ENCODE measurements at places on chromosomes 6 and 20.

DNA sequence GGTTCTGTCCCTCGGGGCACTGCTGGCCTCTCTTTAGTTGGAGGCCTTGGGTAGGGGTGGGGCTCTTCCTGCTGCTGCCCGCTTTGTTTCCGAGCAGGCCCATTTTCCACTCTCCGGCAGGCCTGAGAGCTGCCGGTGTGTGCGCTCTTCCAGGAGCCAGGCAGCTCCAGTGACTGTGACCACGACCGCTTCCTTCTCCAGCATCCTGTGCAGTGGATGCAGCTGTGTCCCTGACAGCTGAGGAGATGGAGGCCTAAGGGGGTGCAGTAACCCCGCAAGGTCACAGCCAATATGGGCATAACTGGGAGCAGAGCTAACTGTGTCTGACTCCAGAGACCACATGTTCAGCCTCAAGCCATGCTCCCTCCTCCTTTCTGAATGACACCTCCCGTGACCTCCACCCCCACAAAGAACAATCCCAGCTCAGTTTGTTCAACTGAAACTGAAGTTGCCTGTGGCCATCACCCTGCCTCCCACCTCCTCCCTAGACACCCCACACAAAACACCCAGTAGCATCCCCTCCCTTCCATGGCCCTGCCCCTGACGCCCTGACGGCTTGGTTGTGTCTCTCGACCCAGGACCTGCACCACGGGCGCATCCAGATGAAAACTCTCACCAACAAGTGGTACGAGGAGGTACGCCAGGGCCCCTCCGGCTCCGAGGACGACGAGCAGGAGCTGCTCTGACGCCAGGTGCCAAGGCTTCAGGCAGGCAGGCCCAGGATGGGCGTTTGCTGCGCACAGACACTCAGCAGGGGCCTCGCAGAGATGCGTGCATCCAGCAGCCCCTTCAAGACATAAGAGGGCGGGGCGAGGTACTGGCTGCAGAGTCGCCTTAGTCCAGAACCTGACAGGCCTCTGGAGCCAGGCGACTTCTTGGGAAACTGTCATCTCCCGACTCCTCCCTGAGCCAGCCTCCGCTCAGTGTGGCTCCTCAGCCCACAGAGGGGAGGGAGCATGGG is 27.8 kb downstream of the SPATA2 start:
- DNase-seq: no peak

DNA sequence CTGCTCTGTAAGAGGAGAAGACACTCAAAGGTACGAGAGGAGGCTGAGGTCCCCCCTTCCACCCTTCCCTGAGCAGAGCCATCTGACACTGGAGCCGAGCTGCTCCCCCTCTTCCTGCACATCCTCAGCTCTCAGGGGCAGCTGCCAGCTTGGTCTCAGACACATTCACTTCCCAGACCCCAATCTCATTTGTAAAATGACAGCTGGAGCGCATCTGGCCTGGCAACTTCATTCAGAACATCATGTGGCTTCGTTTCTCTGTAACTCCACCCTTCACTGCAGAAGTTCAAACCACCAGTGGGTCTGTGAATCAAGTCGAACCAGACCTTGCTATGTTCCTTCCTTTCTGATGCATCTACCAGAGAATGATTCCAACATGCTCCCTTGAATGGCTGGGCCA is 145.6 kb upstream of the CDH4 start:
- DNase-seq: no peak

GRCh38 chr6:79810185-79810705 is 137.1 kb downstream of the ELOVL4 start:
- DNase-seq: no peak

GRCh38 chr20:10167594-10167993 is 51.0 kb upstream of the SNAP25 start:
- no peak for DNase-seq
